CD4-positive, alpha-beta T cell treated with Interleukin-4 for 1 hour (primary cell): ENCODE measurements at places on chromosomes 7 and 10.
A peak's percentile ranks its signal among the peaks of the same experiment; 100 is the strongest.

- DNase-seq, result no peak
Measured at GRCh38 chr10:89346405-89347254, 18.8 kb downstream of the IFIT3 start.

GRCh38 chr10:15211464-15211979 is 43.0 kb upstream of the NMT2 start:
- DNase-seq, result no peak

- DNase-seq, result no peak
Measured at GRCh38 chr7:34222722-34223121, 317.4 kb downstream of the BMPER start.

DNA sequence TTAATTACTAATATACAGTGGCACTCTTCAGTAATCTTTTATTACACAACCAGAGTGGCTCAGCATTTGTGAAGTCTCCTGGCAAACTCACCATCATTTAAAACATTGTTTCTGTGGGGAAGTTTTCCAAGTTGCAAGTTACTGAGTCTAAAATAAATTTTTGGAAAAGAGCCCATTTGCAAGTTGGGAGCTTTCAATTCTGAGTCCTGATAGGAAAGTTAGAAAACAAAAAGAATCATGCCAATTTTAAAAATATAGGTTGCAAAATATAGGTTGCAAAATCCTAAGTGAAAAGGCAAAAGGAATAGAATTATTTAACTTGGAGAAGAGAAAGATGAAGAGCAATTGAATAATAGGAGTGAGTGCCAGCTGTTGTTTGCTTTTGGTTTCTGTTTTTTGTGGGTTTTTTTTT is 378.8 kb upstream of the C7orf33 start:
- no peak for DNase-seq

GRCh38 chr10:32139223-32140073 is 83.2 kb upstream of the KIF5B start:
- peak; percentile 59 for DNase-seq

DNA sequence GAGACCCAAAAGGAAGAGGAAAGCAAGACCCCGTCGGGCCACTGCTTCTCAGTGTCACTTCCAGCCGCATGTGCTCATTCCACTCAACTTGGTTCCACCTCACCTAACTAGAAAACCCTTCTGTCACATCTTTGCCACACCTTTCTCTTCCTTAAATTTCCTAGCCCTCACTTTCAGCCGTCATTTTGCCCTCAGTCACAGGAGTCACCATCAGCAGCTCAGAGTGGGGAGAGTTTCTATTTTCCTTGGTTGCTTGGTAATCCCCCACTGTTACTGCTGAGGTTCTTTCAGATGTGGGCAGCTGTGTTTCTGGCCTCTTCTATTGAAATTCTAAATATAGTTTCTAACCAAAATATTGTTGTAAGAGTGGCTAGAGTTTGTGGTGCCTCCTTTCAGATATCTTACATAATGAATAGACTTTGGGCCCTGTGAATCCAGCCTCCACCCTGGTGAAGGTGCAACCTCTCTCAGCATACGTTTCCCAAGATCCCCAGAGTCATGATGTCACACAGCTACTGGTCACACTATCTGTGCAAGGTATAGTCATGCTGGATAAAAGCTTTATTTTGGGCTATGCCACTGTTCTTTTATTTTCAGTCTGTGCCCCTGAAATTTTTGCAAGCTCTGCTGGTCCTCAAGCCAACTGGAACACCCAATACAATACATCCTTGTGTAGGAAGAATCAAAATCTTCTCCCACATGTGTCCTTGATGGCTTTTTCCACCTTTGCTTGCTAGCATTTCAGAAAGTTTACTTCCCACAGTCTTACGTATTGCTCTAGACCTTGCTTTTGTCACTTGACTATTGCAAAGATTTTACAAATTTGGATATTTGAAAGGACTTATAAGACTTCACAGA is 9.2 kb downstream of the AGBL3 start:
- DNase-seq, result peak; percentile 61

- peak; percentile 3 for DNase-seq
Measured at GRCh38 chr7:33757563-33758165, 147.7 kb upstream of the BMPER start.

GRCh38 chr10:27474741-27475140 is 29.4 kb upstream of the RAB18 start:
- DNase-seq, result no peak

- DNase-seq, result no peak
Measured at GRCh38 chr7:77619314-77619713, 76.9 kb upstream of the RSBN1L start.

GRCh38 chr10:93346694-93347093 is 135.4 kb downstream of the MYOF start:
- DNase-seq, result no peak

DNA sequence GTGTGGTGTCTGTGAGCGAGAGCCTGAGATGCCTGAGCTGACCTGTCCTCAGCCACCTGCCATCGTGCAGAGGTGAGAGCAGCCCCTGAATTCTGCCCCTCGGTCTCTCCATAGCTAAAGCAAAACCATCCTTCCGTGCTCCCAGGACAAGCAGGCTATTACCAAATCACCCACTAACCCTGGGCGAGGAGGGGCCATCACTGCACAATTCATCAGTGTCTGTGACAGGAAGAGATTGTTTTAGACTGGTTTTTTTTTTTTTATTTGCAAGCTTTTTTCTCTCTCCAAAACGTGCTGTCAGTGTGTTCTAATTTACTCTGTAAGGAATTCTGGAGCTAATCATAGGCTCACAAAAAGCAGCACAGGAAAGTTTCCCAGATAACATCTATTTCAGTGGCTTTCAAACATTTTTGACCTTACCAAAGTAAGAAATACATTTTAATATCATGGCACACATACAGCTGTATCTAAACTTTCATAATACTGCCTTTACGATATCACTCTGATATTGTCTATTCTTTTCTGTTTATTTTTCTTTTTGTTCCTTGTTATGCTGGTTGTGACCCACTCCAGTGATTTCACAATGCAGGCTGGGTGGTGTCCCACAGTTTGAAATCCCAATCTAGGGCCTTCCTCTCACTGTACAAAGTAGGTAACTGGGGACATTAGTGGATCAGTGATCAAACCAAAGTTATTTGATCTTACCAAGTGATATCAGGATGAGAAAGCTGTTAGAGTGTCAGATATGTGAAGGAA is 62.8 kb downstream of the EGFR start:
- no peak for DNase-seq

DNA sequence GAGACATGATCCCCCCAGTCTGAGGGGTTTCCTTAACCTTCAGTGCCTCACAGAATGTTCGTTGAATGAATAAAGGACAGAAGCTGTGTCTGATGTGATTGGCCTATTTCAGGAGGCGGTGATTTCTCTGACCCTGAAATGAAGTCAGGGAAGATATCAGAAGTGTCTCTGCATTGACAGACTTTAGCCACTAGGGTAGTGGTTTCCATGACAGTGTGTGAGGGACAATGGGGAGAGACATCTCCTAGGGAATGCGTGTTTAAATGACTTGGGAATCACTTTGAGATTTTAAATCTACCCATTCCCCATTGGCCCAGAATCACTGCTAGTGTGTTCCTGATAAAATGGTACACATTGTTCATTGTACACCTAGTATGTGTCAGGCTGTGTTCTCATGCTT is 132.0 kb downstream of the CFAP58 start:
- DNase-seq, result no peak

DNA sequence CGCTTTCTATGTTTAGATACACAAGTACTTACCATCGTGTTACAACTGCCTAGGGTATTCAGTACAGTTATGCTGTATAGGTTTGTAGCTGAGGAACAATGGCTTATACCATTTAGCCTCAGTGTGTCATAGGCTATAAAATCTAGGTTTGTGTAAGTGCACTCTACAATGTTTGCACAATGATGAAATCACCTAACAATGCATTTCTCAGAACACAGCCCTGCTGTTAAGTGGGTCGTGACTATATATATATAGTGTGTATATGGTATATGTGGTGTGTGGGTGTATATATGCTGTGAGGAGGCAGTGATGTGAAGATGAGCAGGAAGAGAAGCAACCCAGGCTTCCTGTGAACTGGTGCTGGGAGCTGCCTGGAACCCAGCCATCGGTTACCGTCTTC is 65.6 kb upstream of the MKI67 start:
- no peak for DNase-seq

DNA sequence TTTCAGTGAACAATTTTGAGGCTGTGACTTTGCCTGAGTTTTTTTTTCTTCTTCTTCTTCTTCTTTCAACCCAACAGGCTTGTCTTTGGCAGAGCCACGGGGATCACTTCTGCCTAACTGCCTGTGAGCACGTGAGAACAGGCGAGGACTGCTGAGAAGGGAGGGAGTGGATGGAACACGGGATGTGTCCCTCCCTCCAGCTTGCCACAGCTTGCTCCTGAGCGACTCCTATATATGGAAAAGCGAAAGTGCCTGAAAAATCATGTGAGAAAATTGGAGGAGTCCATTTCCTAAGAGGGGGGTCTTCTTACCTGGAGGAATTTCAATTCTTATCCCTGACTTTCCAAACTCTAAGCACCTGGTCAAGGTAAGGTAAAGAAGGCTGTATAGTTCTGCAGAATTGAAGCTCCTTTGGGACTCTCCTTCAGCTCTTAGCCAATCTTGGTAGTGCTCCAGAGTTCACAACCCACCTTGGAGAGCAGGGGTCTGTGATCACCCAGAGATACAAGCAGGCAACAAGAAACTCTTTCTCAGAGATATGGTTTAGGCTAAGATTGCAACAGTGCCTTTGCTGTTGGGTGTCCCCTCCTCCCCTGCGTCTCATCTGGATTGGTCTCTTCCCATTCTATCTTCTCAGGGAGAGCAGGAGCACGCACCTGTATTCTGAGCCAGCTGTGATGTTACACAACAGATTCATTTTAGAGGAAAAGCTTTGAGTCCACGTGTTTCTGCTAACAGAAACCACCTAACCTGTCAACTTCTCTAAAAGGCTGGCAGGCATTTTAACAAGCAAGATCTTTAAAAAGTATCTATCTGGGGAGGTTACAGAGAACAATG is at the start of gene MAT1A:
Gene MAT1A (minus strand): TSS at position 208 of the 837 bp plus-strand sequence. CDS start 235 bp downstream, outside the sequence.
- DNase-seq, result no peak

GRCh38 chr10:43594944-43595589 is 11.2 kb upstream of the ZNF485 start:
- peak; percentile 39 for DNase-seq

GRCh38 chr7:18430810-18431209 is 64.7 kb upstream of the HDAC9 start:
- DNase-seq, result no peak

- DNase-seq, result no peak
Measured at GRCh38 chr10:129993621-129994020, 29.5 kb upstream of the EBF3 start.

- DNase-seq, result no peak
Measured at GRCh38 chr10:101682172-101682825, 12.7 kb downstream of the FBXW4 start.

- DNase-seq, result no peak
Measured at GRCh38 chr7:63039882-63040281, 958.8 kb upstream of the ZNF722 start.

GRCh38 chr7:149237502-149237901 is 1.9 kb upstream of the ZNF212 start:
- DNase-seq, result no peak

DNA sequence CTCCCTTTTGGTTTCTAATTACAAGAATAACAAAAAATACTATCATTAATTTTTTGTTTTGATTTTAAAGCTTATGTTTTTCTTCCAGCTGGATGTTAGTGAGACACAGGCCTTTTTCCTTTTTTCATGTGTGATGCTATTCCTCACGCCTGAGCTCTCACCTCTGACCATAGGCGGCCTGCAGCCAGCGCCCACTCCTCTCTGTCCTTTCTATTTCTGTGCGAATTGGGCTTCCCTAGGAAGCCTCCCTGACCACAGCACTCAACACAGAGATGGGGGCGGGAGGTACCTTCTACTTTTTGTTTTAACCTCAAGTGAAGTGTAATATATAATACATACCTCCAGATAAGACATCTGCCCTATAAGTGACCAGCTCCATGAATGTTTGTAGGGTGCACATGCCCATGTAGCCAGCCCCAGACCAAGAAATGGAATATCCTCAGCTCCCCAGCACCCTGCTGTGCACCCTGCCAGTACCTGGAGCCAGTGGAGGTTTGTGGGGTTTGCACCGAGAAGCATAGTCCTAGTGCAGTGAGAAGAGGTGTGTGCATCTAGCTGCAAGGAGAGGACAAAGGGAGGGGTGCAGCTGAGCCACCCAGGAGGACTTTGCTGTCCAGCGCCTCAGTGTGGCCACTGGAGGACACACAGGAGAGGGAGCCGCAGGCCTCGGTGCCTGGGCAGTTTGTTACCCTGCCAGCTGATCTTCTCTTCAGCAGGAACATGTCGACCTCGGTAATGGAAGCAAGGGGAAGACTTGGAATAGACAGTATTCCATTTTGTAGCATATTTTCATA is 38.5 kb downstream of the BNIP3 start:
- DNase-seq, result peak; percentile 19
